CD4-positive, alpha-beta T cell treated with Interleukin-10 for 1 hour (primary cell): ENCODE measurements at places on chromosomes 1 and 21.

GRCh38 chr1:168261390-168261789 is 19.3 kb upstream of the TBX19 start:
- no peak for DNase-seq

DNA sequence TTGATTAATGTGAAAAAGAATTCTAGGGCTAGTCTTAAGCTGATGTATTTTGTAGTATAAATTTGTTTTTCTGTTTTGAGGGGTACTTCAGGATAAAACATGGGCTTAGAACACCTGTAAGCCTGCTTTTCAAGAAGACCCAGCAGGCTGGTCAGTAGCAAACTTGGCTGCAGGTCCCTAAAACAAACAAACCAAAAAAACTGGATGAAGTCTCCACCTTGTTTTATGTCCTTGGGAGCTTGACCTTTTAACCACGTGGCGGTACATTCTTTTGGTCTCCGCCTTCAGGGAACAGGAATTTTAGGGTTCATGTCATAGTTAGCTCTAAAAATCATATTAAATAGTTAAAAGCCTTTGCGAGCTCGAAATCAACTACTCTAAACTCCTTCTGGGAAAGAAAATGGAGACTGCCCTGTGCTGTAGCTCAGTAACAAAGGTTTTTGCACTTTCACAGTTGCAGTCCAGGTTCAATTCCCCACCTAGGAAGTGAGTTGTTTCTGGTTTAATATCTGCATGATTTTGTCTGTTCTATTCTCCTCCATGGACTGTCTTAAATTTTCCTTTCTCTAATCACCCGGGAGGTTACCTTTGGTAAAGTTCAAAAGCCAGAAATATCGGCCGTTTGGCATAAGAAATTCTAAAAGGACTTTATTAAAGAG is 18.6 kb downstream of the PRDX6 start:
- DNase-seq, result no peak

GRCh38 chr1:247471445-247472016 is 13.6 kb upstream of the OR2B11 start:
- no peak for DNase-seq

DNA sequence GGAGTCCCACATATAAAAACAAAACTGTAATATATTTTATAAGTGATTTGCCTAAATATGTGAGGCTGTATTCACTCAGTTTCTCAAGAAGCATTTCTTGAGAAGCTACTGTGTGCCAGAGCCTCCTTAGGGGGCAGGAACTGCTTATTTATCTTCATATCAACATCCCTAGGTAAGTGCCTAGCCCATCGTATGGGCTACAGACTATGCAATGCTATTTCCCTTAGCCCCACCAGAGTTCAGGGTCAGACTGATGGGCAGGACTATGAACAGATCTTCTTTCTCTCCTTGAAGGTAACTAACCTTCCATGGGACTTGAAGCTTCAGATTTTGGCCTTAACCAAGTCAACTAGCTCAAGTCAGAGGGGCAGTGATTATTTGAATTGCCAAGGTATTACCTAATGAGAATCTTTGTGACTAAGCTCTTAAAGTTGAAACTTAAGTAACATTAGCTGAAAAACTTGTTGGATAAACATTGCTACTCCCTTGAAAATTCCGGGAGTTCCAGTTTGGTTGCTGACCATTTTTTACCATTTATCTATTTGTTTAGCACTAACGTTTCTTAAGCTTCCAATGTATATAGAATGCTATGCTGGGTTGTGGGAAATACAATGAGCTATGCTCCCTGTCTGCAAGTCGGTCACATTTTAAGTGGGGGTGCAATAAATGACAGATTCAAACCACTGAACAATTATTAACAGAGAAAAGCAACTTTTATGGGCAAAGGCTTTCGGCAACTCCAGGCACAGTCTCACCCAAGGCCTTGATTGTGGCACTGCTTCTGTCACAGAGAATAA is 85.2 kb downstream of the GPR88 start:
- DNase-seq, result no peak

- DNase-seq, result no peak
These were observed 84.5 kb upstream of the ST6GALNAC5 start for GRCh38 chr1:76782809-76783208.

DNA sequence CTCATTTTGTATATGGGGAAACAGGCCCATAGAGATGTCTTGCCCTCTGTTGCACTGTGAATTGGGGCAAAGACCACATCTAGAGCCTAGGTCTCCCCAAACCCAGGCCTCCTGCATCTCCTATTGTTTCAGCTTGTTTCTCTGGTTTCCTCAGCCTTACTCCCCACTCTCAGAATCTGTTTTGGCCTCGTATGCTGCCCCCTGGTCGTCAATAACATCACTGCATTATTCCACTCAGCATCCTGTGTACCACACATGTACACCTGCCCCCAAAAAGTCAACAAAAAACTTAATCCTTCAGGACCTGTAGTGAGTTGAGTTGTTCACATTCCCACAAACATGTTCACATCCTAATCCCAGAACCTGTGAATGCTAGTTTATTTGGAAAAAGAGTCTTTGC is 184.8 kb downstream of the BRINP2 start:
- no peak for DNase-seq

DNA sequence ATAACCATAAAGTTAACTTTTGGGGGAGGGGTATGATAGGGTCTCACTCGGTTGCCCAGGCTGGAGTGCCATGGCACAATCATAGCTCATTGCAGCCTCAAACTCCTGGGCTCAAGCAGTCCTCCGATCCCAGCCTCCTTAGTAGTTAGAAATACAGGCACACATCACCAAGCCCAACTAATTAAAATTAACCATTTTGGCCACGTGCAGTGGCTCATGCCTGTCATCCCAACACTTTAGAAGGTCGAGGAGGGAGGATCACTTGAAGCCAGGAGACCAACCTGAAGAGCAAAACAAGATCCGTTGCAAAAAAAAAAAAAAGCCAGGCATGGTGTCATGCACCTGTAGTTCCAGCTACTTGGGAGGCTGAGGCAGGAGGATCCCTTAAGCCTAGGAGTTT is 26.6 kb upstream of the MED18 start:
- no peak for DNase-seq
